Activated CD4-positive, alpha-beta T cell treated with anti-CD3 and anti-CD28 coated beads for 24 hours (primary cell): ENCODE measurements at places on chromosomes 12 and 14.

GRCh38 chr12:119659289-119659897 lies 8.5 kb upstream of the PRKAB1 start:
- DNase-seq = peak; percentile 25

DNA sequence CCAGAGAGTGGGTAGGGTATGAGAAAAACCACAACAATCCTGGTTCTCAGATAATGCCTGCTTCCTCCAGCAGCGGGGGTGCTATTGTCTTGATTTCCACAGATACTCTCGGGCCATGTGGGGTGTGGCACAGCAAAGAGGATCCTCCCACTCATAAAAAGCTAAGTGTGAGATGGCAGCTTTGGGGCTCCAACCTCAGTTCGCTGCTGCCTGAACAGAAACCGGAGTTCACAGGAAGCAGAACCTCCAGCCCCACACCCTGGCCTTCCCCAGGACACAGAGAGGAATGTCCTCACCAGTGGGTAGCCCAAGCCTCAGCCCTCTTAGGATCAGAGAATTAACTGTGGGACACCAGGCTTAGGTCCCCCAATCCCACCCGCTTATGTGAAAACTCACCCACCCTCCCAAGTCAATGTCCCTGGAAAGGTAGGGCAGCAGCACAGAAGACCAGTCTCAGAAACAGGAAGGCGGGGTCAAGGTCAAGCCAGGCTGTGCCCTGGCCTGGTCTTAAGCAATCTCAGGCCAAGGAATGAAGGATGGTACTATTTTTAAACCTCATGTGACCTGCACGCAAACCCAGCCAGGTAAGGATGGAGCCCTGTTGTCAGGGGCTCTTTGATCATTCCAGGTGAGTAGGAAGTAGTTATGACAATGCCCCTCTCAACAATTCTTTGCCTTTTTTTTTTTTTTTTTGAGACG lies 9.0 kb downstream of the KCTD10 start:
- no peak for DNase-seq

DNA sequence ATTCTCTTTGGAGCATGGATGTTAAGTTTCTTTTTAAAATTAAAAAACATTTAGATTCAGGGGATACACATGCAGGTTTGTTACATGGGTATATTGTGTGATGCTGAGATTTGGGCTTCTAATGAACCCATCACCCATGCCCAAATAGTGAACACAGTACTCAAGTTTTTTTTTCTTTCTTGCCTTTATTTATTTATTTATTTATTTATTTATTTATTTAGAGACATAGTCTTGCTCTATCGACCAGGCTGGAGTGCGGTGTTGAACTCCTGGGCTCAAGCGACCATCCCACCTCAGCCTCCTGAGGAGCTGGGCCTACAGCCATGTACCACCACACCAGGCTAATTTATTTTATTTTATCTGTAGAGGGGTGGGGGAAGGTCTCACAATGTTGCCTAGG lies 2.2 kb upstream of the NCKAP1L start:
- DNase-seq = no peak

- no peak for DNase-seq
These were observed 171.9 kb downstream of the ESRRB start for GRCh38 chr14:76547831-76548230.

DNA sequence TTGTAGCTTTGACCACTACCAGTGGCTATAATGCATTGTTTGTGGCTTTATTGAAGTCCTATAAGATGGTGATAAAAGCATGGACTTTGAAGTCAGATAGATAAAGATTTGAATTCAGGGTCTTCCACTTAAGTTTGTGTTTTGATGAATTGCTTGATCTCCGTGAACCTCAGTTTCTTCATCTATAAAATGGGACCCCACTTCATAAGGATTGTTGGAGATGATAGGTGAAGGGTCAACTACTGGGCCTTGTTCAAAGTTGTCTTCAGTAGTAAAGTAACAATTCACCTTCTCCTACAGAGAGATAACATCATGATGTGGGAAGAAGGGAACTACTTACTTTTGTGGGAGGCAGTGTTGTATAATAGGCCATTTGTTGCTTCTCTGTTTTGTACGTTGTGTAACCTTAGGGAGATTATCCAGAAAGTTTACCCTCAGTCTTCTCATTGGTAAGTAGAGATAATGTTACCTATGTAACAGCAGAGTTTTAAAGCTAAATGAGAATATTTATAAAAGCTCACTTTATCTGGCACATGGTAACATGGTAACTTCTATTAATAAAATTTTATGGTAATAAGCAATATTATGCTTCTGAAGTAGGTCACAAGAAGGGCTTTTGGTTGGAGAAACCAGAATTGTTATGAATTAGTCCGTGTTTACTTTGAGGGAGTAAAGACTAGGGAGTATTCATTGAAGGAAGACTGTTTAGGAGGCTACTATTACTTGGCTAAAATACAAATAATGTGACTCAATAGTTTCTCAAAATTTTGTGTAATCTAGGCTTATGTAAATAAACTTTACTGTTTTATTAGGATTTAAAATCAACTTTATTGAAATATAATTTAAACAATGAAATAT lies 15.1 kb downstream of the ADIPOR2 start:
- DNase-seq = no peak
